ENCODE measurements at places on chromosomes 1 and 21.

DNA sequence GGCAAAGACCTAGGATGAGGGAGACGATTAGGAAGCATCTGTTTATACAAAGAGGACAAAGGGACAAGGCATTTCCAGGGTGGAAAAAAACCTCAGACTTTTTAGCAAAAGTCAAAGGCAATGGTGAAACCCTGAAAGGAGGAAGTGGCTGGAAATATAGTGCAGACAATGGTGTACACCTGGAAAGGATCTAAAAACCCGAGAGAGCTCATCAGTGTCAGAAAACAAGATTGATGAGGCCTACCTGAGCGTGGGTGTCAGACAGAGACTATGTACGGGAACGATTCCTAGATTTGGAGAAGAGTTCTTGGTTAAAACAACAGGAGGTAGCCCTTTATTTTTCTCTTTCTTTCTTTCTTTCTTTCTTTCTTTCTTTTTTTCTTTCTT, 68.8 kb upstream of the HUNK start:
- no peak for DNase-seq

- DNase-seq: no peak
These were observed 48.0 kb downstream of the H3-3A start for GRCh38 chr1:226110249-226111097.

GRCh38 chr1:213051881-213052202, 801 bp downstream of the RPS6KC1 start:
- DNase-seq: no peak

DNA sequence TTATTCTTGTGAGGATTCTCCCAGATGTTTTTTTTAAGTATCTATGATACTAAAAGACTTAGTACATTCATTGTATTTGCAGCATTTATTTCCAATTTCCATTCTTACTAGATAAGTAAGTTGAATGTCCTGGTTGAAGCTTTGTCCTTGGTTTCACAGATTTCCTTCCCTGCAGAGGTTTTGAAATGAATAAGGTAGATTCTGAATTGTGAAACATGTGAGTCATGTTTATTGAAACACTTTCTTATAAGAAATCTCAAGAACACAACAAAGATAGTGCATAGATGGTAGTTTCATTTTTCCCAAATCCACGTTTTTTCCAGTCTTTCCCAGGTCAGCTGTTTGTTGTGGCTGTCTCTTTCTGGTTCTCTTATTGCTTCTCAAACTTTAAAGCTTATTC, 24.8 kb downstream of the GABPA start:
- no peak for DNase-seq

DNA sequence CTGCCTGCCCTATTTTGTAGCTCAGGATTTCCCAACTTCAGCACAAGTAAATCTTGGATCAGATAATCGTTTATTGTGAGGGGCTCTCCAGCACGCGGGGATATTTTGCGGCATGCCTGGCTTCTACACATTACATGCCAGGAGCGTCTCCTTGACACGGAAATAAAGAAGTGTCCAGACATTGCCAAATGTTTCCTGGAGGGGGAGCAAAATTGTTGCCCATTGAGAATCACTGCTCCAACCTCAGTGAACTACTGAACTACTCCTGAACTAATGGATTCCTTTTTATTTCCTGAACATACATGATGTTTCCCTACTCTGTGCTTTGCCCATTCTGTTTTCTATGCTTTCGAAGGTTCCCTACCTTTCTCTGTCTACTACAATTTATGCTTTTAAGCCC, 1359.1 kb upstream of the ADGRL2 start:
- DNase-seq: no peak

DNA sequence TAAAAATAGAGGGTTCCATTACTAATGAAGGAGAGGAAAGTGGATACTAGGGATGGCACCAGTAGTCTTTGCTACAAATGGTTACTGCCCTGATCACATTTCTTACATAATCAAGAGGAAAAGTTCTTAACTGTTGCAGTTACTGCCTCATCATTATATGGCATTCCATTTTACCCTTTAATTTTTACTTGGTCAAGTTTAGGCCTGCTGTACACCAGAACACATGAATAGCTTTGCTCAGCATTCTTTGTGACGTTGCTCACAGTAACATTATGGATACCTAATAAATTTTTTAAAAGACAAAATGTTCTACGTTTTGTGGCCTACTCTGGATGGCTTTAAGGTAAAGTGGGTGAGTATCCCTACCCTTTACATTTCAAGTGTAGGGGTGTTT, 38.6 kb upstream of the CR1L start:
- no peak for DNase-seq

- no peak for DNase-seq
These were observed 39.0 kb upstream of the PPM1J start for GRCh38 chr1:112754116-112754628.

DNA sequence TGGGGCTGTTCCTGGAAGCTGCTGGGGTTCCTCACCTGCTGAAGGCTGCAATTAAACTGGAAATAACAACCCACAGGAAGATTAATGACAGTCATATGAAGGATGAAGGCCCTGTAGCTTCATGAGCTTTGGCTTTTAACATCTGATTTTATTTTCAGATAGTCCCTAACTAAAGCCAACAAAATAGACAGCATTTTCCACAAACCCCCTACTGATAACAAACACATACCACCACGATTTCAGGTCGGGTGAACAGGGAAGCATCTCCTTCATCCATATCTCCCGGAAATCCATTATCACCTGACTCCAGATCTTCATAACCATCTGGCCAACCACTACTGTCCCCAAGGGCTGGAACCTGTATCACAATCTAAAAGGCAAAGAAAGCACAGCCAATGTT, 169.6 kb downstream of the TGFBR3 start:
- no peak for DNase-seq

DNA sequence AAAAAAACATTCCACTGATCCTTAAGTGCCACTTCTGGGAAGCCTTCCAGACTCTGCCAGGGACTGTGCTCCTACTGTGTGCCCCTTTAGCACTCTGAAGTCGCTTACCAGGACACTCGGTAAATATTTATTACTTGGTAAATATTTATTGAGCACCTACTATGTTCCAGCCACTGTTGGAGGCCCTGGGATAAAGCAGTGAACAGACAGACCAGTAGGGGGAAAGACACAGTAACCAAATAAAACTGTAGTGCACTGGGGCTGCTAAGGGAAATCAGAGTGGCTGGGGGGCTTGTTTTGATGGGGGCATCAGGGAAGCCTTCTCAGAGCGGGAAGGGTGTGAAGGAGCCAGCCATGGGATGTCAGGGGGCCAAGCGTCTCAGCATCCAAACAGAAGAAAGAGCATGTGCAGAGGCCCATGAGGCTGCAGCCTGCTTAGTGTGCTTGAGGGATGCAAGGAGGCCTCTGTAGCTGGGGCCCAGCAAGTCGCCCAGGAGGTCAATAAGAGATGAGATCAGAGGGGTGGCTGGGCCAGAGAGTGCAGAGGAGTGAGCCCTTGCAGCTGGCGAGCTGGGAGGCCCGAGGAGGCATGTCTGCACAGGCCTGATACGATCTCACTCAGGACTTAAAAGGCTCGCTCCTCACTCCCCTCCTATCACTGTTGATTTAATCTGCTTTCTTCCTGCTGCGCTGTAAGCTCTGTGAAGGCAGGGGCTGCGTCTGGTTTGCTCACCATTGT, 28.6 kb downstream of the KAZN start:
- DNase-seq: no peak

DNA sequence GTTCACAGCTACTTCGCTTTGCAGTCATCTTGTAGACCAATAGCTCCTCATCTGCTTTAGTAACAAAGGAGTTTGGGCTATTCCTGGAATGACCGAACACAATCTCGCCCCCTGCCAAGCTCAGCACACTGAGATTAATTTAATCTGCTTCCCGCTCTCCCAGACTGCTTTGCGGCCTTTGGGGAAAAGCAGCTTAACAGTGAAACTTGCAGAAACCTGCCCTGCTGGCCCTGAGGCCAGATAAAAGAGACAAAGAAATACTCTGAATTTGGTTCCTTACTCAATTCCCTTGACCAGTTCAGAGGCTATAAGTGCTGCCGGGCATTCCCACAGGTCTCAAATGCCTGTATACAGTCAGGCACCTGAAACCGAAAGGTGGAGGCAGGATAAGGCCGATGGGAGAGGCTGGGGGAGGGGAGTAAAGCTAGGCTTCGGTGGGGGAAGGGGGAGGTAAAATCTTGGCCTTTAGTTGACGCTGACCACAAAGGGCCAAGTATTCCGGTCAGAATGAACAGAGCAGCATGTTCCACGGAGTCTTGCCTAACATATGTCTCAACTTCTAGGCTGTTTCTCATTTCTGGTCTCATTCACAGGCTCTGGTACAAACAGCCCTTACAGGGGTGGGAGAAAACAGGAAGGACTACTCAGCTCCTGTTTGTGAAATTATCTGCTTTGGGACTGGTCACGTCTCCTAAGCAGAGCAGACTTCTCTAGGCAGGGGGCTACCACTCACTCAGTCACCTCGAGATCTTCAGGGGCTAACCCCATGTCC, 17.7 kb upstream of the A3GALT2 start:
- DNase-seq: no peak

DNA sequence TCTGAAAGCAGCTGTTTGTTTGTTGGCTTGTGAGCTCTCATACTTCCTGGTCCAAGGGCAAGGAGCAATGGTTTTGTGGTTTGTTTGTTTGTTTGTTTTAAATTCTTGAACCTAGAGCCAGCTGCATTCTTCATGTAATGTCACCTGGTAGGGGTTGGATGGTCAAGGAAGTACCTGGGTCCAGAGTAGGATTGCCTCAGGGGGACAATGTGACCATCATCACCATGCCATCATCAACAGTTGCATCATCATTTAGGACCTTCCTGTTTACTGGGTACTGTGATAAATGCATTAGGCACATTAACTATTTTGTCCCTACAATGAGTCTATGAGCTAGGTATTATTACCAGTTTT, 14.7 kb upstream of the MYOG start:
- DNase-seq: no peak

- no peak for DNase-seq
These were observed 114.2 kb downstream of the FOXD2 start for GRCh38 chr1:47551971-47552528.

- DNase-seq: no peak
These were observed 182.9 kb upstream of the FGGY start for GRCh38 chr1:59113876-59114457.

- no peak for DNase-seq
These were observed 20.7 kb upstream of the RGS1 start for GRCh38 chr1:192554904-192555303.

All from NCI-H2081 treated with DMSO at 0.1 percent for 48 hours (cell line).